HS-27A (cell line): ENCODE measurements at places on chromosomes 13 and 19.

DNA sequence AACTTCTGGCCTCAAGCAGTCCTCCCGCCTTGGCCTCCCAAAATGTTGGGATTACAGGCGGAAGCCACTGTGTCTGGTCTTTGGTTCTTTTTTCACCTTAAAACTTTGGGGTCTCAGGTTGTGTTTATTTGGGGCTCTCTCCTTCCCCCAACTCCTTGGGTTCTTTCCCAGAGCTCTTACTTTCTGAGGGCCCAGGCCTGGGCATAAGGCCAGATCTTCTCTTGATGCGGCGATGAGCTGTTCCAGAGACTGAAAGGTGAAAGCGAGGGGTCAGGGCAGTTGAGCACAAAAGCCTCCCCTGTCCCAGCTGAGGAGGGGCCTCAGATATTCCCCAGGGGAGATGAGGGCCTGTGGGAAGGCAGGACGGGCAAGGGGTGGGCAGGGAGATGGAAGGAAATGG lies 7.1 kb downstream of the POLR1G start:
- no peak for DNase-seq

DNA sequence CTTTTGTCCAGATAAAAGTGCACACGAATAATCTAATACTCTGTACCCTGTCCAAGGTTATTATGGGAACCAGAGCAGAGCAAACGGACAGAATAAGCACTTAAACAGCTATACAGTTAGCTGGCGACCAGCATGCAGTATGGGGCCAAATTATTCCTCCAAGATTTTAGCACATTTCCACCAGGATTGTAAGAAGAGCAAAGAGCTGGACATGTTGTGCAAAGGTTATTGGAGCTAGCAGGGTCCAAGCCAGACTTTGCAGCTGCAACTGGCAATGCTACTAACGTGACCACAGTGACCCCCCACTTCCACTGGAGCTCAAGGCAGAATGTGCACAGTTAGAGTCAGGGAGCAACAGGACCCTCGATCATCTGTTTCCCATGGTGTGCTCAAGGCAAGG lies 89.9 kb downstream of the COL4A1 start:
- DNase-seq: no peak

DNA sequence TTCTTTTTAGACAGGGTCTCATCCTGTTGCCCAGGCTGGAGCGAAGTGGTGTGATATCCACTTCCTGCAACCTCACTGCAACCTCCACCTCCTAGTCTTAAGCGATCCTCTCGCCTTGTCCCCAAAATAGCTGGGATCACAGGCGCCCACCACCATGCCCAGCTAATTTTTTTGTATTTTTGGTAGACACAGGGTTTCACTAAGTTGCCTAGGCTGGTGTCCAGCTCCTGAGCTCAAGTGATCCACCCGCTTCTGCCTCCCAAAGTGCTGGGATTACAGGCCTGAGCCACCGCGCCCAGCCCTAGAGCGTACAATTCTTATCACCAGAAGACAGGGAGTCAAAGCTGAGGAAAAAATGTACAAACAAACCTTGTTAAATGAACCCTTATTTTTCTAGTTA lies 4.5 kb upstream of the ELOF1 start:
- no peak for DNase-seq

DNA sequence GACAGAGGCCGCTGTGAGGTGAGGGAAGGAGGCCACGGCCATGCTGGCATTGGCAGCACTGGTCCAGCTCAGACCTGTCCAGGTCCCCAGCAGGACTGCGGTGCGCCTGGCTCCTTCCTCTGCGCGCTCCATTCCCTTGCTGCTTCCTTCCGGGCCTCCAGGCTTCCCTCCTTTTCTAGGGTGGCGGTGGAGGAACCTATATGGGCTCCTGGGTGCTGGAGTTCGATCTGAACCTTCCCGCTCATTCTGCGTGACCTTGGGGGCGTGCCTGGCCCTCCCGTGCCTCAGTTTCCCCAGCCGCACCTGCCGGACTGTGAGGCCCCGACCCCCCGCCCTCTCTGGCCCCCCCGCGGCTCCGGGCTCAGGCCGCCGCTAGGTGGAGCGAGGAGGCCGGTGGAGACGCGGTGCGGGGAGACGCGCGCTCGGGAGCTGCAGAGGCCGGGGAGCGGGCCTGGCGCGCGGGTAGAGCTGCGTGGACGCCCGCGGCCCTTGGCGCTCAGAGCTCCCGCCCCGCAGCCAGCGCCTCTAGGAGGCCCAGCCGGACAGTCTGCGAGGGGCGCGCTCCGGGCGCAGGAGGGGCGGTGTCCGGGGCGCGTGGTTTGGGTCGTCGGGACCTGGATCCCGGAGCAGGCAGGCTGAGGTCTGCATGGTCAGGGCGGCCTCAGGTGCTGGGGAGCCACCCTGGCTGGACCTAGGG lies 29.9 kb downstream of the EFNA2 start:
- no peak for DNase-seq

DNA sequence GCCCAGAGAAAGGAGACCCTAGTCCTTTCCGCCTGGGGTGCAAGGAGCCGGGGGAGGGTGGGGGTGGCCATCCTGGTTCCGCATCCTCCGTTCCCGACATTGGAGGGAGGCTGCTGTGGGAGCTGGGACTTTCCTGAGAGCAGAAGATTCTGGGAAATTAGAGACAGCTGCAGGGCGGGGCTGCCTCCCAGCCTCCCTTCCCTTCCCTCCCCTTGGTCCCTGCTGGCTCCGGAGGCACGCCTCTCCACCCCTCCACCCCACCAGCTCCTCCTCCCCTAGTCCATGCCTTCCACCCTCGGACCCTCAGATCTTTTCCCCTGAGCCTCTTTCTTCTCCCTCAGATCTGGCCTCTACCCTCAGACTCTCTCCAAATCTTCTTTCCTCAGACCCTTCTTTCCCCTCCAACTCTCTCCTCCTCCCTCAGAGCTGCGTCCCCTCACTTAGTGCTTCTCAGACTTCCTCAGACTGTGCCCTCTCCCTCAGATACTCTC lies 3.1 kb upstream of the BCL3 start:
- no peak for DNase-seq

DNA sequence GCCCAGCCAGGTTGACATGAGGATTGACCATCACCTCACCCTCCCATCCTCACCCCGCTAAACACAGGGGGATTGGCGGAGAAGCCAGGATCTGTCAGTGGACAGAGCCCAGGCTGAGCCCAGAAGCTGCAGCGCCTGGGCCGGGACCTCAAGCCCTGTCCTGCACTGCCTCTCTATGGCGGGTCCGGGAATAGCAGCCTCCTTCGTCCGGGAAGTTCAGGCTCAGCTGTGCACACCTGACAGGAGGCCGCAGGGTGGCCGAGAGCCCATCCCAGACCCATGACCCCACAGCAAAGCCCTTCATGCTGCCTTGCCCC lies 67.8 kb downstream of the SPACA7 start:
- DNase-seq: peak; percentile 2
